ENCODE measurements at places on chromosomes 3 and 15.

DNA sequence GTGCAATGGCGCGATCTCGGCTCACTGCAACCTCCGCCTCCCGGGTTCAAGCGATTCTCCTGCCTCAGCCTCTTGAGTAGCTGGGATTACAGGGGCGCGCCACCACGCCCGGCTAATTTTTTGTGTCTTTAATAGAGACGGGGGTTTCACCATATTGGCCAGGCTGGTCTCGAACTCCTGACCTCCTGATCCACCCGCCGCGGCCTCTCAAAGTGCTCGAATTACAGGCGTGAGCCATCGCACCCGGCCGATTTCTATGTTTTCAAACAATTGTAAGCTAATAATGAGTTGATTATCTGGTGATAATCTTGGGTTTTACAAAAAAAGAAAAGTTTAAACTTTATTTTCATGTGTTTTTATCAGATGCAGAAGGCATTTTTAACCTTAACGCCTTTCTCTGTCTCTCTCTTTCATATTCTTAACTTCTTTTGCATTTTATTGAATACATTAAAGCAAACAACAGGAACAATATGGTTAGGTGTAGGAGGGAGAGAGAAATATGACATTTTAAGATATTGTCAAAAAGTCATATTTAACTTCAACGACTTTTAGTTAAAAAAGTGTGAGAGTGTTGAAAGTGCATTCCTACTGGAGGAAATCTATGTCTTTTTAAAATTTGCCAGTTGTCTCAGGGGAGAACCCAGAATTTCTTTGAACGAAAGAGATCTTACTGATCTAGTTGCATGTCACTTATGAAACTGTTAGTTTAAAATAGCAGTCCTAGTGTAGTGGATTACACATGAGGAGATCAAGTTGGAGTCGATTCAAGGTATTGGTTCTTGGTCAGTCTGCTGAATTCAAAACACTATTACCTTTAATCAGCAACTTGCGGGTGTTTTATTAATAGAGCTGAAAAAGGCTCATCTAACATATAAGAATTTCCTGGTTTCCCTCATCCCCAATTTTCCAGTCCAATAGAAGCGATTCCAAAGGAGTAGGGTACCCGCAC, 3.4 kb upstream of the MEIS2 start:
- DNase-seq, result no peak

- DNase-seq, result no peak
Observed at GRCh38 chr3:162096874-162097273, 600.3 kb downstream of the OTOL1 start.

DNA sequence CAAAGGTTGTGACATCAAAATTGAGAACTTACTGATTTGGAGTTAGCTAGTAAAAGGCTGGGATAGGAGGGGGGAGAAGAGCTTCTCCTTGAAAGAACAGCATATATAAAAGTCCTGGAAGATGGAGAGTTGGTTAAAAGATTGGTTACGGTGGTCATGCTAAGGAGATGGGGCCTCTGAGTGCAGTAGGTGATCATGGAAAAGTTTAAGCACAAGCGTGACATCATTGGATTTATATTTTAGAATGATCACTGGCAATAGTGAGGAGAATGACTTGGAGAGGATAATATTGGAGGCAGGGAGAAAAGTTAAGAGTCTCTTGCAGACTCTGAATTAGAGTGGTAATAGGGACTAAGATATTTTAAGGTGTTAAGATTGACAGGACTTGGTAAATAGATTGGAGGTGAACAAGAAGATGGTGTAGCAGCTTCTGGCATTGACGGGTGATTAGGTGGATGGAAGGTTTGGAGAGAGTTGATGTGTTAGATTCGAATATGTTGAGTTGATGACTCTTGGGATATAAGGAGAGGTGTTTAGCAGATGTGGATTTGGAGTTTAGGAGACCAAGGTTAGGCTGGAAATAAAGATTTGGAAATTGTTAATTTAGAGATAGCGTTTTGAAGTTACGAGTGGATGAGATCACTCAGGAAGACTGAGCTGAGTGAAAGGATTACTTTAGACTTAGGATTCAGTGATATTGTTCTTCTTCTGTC, 19.6 kb downstream of the PIAS1 start:
- no peak for DNase-seq

GRCh38 chr3:155313300-155313699, 19.8 kb upstream of the STRIT1 start:
- no peak for DNase-seq

DNA sequence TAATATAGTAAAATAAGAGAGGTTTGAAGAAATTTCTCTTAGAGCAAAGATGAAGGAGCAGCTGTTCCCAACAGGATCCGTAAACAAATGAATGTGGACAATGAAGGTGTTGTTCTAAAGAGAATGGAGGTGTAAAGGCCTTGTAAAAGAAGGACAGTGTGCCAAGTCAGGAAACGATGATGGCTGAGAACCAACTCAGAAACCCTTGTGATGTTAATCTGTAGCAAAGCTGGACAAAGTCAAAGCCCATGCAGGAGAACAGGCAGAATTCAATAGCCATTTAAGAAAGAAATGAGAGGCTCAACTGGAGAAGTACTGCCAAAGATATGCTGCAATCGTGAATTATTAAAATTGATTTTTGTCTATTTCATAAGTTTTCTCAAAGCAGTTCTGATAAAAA, 192.2 kb downstream of the MBNL1 start:
- peak; percentile 95 for DNase-seq

DNA sequence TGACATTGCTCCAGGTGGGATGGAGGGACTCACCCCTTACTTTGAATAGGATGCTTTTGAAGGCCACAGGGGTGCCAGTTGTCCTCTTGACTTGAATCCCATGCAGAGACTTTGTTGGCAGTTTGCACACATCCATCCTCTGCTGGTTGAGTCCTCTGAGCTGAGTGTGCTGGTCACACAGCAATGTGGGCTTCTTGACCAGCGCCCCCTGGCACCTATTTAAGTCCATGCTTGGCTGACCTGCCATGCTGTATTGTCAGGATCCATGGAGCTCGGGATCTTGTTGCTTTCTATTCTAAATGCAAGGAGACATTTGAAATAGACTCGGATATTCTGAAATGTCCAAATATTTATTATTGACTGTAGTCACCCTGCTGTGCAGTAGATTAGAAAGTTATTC, 19.8 kb downstream of the RAB7A start:
- DNase-seq, result no peak

GRCh38 chr3:108283006-108283405, 13.3 kb upstream of the HHLA2 start:
- no peak for DNase-seq

Measured in NCI-H526 treated with DMSO at 0.1 percent for 48 hours (cell line).